Tibial nerve (tissue), 4 donors: ENCODE measurements at places on chromosomes 4 and X. TPM values are rescaled to one million over a fixed set of nuclear protein-coding genes. Genes with fewer than 3 reads are reported as not detected.
A peak's percentile ranks its signal among the peaks of the same experiment; 100 is the strongest.

The PNCK gene
- 4.5 TPM for total RNA-seq

GRCh38 chr4:112075129-112075753 lies 70.0 kb upstream of the FAM241A start:
- peak; percentile 20 for DNase-seq

- no peaks in the 10 kb centered on the region for H3K36me3 ChIP-seq
- no peak overlapping the region for H3K27ac ChIP-seq
- no peaks in the 10 kb centered on the region for H3K27me3 ChIP-seq
- H3K4me3 ChIP-seq, result no peak overlapping the region
These were observed 134.3 kb upstream of the AP1S2 start for GRCh38 chrX:15988661-15989603.

- no peaks in the 10 kb centered on the region for H3K27me3 ChIP-seq
- no peak overlapping the region for H3K27ac ChIP-seq
- DNase-seq, result no peak
- H3K36me3 ChIP-seq, result no peaks in the 10 kb centered on the region
- no peaks in the 10 kb centered on the region for H3K4me1 ChIP-seq
- H3K4me3 ChIP-seq, result no peak overlapping the region
These were observed 34.3 kb downstream of the OR13H1 start for GRCh38 chrX:131577999-131578734.
